ENCODE measurements at places on chromosomes 11 and 22.

GRCh38 chr11:68343761-68344256, 31.4 kb downstream of the LRP5 start:
- no peak for DNase-seq

DNA sequence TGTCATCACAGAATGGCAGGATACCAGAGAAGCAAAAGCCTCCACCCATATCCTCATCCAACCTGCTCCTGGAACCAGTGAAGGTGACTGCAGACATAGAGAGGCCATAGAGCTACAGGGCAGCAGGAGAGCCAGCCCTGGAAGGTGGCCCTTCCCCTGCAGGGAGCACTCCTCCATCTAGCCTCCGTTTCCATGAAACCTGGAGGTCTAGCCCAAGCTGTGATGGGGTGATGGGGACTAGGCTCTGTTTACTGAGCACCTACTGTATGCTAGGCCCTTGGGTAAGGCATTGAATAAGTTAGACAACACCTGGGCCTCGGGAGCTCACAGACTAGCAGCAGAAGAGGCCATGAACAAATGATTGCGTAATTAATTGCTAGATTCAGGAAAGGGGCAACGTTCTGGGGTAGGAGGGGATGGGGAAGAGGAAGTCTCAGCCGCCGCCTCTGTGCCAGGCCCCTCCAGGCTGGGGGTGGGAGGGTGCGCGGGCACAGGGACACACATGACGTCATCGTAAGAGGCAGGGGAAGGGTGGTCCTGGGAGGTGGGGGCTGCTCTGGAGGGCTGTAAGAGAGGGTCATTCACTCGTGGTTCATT, 784 bp upstream of the SYNGR1 start:
- no peak for DNase-seq

- DNase-seq: no peak
Measured at GRCh38 chr22:45599836-45600577, 71.6 kb upstream of the ATXN10 start.

GRCh38 chr11:2314136-2314524, 12.3 kb downstream of the TSPAN32 start:
- DNase-seq: no peak

- no peak for DNase-seq
Measured at GRCh38 chr11:118841469-118842242, 42.0 kb upstream of the CXCR5 start.

- no peak for DNase-seq
Measured at GRCh38 chr11:132365650-132366049, 995.2 kb downstream of the NTM start.

DNA sequence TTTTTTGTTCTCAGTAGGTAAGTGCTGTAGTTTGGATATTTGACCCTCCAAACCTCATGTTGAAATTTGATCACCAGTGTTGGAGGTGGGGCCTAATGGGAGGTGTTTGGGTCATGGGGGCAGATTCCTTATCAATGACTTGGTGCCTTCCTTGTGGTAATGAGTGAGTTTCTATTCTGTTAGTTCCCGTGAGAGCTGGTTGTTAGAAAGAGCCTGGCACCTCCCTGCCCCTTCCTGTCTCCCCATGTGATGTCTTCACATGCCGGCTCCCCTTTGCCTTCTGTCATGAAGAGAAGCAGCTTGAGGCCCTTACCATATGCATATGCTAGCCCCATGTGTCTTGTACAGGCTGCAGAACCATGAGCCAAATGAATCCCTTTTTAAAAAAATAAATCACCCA, 138.3 kb downstream of the TMEM135 start:
- no peak for DNase-seq

GRCh38 chr11:27410272-27410671, 47.3 kb upstream of the CCDC34 start:
- no peak for DNase-seq

- DNase-seq: no peak
Measured at GRCh38 chr11:65661599-65662246, 993 bp downstream of the RELA start.

- DNase-seq: no peak
Measured at GRCh38 chr11:134587345-134587744, 175.3 kb upstream of the B3GAT1 start.

DNA sequence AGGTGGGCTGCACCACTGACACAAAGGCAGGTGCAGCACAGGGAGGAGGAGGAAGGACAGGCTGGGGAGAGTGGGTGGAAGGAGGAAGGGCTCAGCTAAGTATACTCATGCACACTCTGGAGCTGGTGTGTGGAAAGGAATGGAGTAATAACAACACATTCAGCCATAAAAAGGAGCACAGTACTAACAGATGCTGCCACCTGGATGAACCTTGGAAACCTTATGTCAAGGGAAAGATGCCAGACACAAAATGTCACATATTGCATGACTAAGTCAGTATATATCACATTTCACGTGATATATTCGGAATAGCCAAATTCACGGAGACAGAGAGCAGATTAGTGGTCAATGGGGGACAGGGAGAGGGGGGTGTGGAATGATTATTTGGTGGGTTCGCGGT, 389.6 kb upstream of the SYN3 start:
- no peak for DNase-seq

DNA sequence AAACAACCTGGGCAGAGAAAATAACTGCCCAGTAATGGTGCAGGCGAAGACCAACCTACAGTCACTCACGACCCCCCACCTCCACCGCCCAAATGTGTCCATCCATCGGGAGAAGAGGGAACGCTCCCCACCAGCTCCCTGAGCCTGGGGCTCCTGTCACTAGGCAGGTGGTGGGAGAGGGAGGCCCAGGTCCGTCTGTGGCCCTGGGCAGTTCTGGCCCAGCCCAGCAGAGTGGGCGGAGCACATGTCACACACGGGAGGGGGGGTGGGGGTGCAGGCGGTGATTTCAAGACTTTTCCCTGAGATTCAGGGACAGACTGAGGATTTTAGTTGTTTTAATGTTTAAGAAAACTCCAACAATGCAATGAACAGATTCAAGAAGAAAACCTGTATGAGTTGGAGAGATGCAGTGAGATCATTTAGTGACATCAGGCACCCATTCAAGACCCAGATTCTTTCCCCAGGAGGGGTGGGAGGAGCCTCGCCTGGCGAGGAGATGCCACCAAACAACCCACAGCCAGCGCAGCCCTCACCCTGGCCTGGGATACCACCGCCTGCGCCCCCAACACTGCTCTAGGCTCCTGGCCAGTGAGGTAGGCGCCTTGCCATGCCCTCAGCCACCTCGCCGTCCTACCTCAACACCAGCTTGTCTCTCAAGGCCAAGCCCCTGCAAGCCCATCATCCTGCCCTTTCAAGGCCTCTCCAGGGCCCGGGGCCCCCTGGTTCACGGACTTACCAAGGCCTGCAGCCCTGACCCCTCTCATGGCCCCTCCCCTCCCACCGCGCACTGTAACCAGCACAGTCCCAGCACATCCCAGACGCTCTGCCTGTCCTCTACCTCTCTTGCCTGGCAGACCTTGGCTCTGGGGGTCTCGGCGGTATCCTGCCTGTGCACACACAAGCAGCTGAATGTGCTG, 36.8 kb downstream of the TBX1 start:
- no peak for DNase-seq

DNA sequence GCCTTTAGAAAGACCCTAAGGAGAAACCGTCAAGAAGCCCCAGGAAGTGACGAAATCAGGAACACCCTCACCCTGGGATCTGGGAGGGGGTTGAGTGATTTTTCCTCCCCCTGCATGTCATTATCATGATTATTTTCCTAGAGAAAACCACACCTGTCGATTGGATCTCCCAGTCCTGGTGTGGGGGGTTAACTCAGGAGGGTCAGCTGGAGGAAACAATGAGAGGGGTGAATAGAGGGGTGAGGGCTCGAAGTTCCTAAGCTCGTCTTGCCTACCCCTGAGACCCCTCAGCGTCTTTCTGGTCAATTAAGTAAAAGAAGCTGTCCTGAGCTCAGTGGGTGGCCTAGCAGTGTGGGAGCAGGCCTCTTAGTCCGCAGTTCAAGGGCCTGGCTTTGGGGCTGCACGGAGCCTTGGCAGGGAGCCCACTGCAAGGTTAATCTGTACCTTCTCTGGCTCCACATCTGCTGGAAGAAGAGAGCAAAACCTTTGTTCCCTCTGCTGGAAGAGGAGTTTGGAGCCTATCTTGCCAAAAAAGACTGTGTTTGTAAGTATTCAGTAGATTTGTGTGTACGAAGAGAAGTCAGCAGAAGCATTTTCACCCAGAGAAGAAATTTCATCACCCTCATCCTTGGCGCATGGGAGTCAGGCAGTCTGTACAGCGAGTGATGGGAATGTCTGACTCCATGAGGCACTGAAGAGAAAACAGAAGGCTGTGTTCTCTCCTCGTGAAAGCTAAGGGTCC, 34.2 kb upstream of the FTH1 start:
- peak; percentile 5 for DNase-seq

DNA sequence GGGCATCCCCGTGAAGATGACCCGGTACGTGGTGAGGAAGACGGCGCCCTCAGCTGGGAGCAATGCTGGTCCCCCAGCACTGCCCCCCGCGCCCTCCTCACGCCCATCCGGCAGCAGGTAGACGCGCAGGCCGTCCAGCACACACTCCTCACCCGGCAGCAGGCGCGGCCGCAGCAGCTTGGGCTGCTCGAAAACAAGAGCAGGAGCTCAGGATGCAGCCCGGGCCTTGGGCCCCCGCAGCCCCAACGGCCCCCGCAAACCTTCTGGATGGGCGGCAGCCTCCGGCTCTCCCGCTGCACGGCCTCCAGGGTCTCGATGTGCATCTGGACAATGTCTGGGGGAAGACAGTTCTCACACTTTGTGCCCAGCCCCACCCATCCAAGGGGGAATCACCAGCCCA, 13.3 kb downstream of the SBF1 start:
- DNase-seq: no peak

GRCh38 chr11:102590276-102591049, 34.7 kb downstream of the MMP20 start:
- DNase-seq: no peak

GRCh38 chr11:76077575-76078150, 128.6 kb downstream of the WNT11 start:
- no peak for DNase-seq

DNA sequence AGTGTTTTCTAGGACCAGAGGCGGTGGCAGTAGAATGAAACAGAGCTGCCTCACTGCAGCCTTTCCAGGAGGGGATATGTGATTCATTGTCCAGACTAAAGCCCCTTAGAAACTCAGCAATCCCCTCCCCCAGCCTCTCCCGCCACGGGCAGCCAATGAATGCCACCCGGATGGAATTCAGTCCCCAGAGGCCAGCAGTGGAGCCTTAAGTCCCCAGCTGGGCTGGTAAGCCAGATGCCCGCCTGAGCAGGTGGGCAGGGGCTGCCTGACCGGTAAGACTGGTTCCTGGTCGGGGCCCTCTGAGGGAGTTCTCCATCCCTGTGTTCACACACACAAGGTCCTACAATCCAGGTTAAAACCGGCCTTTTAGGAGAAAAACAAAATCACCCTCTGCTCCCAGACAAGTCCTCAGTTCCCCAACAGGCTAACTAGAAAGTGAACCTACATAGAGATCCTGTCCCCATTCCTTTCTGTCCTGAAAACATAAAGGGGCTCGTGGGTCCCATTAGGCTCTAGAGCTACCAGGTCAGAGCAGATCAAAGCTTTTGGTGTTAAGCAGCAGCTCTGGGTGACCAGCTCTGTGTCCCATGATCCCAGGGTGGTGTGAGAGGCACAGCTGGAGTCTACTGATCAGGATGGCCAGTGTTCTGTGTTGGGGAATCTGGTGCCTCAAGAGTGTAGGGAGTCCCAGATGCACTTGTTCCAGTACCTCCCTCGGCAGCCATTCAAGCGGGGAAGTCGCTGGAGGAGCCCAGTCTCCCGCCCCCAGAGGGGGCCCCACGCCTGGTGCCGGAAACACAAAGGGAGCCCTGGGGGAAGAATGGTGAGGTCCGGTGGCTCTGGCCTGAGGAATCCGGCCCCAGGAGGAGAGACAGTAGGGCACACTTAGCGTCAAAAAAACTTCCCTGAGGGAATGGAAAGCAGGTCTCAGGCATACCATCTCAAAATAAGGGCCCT, 2.6 kb downstream of the PATZ1 start:
- no peak for DNase-seq

DNA sequence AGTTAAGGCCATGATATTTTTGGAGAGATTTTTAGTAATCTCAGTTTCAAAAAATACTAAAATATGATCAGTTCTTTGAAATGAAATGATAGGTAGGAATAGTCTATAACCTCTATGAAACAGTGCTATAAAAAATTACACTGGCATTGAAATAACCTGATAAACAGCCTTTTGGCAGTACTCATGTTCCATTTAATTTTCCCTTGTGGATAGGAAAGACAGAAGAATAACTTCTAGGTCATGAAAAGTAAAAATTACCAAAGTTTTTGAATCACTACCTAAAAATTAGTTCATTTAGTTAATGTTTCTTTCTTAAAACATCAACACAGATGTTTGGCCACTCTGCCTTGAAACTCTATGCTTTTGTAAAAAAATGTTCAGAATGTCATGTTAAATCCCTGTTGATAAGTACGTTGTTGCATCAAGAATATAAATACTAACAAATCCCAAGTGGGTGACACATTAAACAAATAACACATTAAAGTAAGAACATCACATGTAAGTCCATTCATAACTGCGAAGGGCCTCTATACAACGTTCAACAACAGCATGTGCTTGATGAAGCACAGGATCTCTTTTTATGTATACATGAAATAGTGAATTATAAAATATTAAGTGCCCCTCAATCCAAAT, 290.2 kb downstream of the SWAP70 start:
- DNase-seq: no peak

DNA sequence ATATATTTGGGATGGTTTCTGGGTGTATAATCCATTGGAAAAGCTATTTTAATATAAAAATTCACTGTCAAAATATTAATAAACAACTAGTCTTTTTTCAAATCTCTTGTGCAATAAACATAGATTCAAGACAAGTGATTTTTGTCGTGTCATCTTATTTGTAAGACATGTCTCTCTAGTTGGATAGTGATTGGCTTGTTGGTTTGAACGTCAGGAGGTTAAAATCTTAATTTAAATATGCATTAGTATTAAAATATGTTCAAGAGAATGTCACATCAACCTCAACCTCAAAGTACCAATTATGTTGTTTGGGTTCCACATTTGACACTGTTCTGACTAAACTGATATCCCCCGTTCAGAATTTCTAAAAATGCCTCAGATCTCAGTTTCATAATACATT, 287.6 kb downstream of the CASP12 start:
- DNase-seq: no peak

DNA sequence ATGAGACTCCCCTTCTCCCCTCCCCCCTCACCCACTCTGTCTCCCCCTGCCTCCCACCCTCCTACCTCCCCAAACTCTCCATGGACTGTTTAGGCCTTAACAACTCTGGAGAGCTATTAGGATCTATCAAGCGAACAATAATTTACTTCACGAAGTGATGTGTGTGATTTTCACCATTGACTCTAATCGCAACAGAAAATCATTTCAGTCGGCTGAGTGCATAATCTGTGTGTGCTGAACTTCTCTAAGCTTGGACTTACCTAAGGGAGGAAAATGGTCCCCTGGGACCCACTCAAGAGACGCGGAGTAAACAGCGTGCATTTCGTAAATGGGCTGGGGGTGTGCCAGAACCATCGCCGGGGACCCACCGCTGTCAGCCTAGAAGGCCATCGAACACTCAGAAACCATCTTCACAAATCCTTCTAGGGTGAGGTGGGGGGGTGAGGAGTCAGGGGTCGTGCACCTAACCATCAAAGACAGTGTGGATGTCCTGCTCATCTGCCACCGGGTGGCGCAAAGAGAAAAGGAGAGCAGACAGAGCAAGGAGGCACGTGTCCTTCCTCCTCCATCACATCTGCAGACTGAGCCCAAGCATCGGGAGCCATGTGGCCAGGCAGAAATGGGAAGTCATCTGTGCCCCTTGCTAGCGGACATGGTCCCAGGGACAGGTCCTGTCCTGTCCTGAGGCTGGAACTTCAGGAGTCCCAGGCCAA, 62.1 kb upstream of the NUP50 start:
- DNase-seq: peak; percentile 7

Data from hippocampal formation (tissue), 2 donors.